ENCODE measurements at places on chromosomes 16 and 17.

- DNase-seq = peak; percentile 88
Observed at GRCh38 chr17:74744714-74745547, 3.5 kb upstream of the NHERF1 start.

GRCh38 chr16:87412371-87412995 lies 20.3 kb downstream of the MAP1LC3B start:
- no peak for DNase-seq

GRCh38 chr16:80751167-80751566 lies 53.2 kb downstream of the CDYL2 start:
- no peak for DNase-seq

DNA sequence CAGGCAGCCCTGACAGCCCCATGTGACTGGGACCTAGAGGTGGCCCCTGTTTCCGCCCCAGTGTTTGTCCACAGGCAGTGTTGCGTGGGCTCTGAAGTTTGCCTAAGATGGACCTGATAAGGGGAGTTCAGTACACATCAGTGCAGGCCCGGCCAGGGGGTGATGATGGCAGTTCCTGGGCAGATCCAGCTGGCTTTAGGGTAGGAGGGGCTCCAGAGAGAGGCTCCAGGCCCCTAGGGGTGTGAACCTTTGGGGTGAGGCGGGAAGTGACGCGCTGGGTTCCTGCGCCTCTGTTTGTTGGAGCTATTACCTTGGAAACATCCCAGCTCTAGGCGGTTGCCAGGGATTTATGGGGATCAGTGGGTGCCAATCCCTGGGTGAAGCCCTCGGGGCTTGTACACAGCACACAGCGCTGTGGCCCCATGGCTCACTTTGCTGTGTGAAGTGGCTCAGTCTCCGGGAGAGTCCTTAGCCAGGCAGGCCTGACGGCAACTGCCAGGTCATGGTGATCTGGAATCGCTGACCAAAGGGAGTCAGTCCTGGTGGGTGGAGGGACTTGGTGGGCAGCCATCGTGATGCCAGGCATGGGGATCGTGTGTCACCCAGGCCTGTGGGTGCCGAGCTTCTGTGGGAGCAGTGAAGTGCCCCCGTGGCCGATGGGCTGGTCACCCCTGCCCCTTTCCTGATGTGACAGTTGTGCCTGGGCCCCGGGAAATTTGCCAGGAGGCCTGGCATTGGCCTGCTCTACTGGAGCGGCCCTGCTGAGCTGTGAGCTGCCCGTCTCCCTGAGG lies 146.1 kb downstream of the SEC14L1 start:
- no peak for DNase-seq

GRCh38 chr17:27644586-27644985 lies 13.6 kb downstream of the LGALS9 start:
- DNase-seq = no peak

- DNase-seq = no peak
Observed at GRCh38 chr16:55735120-55735781, 79.5 kb downstream of the SLC6A2 start.

DNA sequence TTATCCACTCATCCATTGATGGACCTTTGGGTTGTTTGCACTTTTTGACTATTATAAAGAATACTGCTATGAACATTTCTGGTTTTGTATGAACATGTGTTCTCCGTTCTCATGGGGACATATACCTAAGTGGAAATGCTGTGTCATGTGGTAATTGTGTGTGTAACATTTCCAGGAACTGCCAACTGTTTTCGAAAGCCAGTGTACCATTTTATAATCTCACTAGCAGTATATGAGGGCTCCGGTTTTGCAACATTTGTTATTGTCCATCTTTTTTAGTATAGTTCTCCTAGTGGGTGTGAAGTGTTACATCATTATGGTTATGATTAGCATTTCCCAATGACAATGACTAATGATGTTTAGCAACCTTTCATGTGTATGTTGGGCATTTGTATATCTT lies 5.1 kb upstream of the TRIM25 start:
- no peak for DNase-seq

DNA sequence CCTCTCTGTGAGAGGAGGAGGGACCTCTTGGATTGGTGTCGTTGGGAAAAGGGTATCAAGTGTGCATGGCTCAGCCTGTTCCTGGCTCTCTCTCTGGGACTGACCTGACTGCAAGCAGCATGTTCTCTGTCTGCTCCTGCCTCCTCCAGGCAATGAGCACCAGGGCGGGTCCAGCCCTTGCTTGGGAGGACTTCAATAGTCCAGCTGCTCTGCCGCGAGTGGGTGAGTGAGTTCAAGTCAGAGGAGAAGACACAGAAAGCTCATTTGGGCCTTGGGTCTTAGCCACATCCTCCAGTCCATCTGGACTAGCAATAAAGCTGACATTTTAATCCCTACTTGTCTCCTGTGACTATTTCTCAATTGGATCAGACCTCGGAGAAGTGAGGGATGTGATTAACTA lies 25.2 kb upstream of the TNS4 start:
- DNase-seq = no peak

GRCh38 chr16:1153480-1154160 lies 714 bp downstream of the CACNA1H start:
- no peak for DNase-seq

DNA sequence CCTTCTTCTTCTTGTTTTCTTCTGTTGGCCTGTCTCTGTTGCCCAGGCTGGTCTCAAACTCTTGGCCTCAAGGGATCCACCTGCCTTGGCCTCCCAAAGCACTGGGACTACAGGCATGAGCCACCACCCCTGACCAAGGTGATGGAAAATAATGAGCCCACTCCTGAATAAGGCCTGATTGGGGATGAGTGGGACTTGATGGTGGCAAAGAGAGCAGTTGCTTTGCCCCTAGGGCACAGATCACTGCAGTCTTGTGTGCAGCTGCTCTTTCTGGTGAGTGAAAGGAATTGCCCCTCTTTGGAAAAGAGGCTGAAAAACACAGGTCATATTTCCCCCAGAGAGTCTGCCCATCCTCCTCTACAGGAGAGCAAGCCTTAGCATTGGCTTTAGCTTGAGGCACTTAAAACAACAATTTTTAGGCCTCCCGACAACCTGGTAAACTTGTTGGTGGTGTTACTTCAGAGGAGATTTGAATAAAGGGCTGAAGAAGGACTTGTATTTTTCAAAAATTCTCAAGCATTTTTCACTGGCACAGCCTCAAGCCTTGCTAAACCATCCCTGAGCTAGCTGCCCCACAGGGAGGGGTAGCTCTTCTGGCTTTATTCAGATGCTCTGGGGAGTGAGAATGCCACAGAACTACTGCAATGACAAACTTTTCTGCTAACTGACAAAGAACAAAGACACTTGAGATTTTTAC lies 6.1 kb upstream of the PDP2 start:
- no peak for DNase-seq

DNA sequence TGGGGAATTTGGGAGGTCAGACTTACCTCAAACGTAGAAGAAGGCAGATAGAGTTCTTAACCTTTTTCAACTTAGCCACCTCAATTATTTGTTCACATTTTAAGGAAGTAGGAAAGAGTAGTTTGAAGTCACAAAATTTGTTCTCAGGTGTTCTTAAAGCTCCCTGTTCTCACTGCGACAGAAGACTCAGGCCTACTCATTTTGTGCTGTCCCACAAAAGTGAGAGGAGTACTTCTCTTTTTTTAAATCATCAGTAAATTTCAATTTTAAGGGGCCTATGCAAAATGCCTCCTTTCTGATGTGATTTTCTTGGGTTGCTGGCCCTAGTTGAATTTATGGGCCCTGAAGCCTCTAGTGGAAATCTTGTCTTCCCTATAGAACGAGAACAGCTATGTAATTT lies 133.4 kb downstream of the MAP2K6 start:
- no peak for DNase-seq

DNA sequence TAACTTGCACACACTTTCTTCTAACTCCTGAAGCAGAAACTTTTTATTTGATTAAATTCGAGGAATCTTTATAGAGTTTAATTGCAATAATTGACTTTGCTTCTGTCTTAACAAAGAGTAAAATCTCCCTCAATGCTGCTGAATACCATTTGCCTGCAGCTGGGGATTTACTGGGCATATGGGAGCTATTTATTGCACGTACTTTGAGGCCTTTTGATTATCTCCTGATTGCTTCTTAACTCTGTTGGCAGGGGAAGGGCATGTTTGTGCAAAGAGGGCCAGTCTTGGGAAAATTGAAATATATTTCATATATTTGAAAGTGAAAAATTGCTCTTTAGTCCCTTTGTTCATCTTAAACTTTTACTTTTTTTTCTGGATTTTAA lies 156.8 kb upstream of the CHMP6 start:
- no peak for DNase-seq

DNA sequence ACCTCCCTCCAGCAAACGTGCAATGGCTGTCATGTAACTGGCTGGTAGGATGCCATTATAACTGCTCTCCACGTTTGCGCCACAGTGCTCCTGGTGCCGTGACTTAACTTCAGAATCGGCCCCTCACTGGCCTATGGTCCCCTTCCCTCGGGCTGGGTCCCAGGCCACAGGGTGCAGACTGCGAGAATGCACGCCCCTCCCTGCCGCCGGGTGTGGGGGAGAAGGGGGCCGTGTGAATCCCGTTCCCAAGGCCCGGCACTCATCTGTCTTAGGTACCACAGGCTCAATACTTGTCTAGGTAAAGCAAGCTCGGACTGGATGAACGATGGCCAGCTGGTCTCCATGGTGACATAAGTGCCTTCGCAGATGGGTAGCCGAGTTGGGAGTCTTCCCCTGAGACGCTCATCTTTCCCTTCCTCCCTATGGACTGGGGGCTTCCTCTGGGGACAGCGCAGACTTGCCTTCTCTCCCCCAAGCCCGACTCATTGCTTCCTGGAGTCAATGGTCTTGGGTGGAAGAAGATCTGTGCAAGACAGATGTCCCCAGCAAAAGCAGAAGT lies 37.8 kb downstream of the TIMM22 start:
- DNase-seq = no peak

DNA sequence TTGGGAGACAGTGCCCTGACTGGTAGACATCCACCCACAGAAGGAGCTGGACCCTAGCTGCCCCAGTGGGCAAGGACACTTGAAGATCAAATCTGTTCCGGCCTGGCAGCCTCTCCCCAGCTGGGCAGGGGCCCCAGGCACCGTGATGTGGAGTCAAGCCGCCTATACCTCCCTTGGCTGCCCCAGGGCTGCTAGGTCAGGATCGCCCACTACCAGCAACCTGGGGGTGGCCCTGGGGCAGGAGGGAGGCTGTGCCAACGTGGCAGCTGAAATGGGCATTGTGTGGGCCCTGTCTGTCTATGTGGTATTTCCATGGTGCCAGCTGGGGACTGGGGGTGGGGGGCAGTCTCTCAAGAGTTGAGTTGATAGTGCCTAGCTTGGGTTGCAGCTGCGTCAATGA lies 941 bp downstream of the PDK2 start:
- DNase-seq = no peak

DNA sequence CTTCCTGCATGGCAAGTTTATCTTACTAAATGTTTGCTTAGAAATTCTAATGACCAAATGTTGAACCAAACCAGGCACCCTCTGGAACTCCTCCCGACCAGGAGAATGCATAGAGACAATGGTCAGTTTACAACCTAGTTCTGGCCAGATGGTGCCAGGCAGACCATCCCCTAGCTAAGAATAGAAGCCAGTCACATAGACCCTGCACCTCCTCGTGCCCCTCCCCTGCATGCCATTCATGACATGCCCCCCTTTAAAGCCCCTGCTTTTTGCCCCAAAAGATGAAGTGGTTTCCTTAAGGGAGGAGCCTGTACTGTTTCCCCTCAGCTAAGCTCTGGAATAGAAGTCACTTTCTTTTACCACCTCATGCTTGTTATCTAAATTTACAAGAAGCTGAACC lies 6.6 kb upstream of the CPHXL start:
- no peak for DNase-seq

GRCh38 chr16:35746281-35746962 lies 2287.0 kb downstream of the TP53TG3F start:
- no peak for DNase-seq

- no peak for DNase-seq
Observed at GRCh38 chr17:76398523-76399174, 14.2 kb downstream of the SPHK1 start.

GRCh38 chr17:50055426-50056216 lies at the start of gene ITGA3:
Gene ITGA3, plus strand, starts transcription at chr17:50056110. Its CDS starts 330 bp downstream, at chr17:50056440.
- peak; percentile 53 for DNase-seq

- DNase-seq = no peak
Observed at GRCh38 chr17:74104921-74105320, 98.6 kb upstream of the RPL38 start.

- no peak for DNase-seq
Observed at GRCh38 chr17:69878661-69879060, 196.4 kb upstream of the KCNJ16 start.

DNA sequence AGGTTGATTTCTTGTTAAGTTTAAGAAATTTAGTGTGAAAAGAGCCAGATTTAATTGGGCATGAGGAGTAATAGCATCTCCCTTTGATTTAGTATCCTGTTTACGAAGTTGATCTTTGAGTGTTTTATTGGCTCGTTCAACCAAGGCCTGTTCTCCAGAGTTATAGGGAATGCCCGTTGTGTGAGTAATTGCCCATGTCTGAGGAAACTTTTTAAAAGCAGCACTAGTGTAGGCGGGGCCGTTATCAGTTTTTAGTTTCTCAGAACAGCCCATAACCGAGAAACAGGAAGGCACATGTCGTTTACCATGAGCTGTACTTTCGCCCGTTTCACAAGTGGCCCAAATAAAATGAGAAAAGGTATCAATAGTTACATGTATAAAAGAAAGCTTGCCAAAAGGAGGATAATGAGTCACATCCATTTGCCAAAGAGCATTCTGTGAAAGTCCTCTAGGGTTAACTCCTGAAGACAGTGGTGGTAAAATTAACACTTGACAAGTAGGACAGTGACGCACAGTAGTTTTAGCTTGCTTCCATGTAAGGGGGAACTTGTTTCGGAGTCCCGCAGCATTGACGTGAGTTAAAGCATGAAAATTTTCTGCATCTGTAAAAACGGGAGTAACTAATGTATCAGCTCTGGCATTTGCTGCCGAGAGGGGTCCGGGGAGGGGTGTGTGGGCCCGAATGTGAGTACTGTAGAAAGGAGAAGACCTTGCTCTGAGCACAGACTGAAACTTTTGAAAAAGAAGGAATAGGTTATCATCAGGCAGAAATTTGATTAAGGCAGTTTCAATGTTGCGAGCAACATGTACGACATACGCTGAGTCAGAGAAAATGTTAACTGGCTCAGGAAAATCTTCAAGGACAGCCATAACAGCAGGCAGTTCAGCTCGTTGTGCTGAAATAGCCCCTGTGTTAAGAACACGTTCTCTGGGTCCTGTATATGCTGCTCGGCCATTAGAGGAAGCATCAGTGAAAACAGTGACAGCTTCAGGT lies 18.5 kb upstream of the KCTD5 start:
- DNase-seq = peak; percentile 54

DNA sequence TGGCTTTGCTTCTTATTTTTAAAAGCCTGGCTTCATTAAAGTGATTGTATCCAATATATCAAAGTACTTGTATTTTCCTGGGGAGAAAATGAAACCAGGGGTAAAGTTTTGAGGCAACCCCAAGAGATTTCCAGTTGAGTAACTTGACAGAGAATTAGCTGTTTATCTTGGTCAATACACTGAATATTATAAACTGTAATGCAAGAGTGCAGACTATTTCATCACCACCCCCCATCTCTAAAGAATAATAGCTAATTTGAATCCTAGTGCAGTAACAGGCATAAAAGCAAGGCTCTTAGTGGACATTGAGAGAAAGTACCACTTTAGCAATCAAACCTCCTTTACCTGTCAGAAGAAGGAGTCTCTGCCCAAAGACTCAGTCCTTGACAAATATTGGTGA lies 27.0 kb downstream of the IRX6 start:
- DNase-seq = no peak
